ENCODE measurements at places on chromosomes 7 and 10.

DNA sequence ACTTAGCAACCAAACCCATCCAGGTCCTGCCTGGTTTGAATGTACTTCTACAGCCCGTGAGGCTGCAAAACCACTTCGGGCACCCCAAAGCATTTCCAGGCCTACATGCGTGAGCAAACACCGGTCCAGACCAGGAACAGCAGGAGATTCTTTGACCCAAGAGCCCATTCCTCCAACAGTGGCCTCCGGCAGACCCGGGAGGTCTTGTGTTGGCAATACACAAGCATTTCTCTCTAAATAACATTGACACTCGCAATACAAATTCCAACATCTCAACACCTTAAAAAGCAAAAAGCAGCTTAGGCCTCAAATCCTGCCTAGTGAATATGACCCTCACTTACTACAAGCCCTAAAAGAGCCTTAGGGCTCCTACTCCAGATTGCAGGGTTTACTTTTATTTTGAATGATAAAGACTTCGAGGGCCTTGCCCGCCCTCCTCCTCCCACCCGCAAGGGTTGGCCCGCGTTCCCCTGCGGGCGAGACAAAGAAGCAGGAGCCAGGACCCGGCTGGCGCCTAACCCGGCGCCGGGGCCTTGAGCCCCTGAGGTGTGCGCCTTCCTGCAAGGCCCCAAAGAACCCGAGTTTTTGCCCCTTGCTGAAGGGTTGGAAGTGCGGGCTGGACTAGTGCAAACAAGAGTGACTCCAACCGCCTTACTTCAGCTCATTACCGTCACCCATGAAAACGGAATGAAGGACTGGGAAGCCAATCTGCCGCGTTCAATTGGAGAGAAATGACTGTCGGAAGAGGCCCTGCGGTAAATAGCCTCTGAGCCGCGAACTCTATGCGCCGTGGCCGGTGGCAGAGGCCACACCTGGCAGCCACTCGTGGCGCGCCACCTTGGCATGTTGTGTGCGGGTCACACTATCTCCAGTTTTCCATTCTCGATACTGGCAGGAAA is 3.4 kb upstream of the DLX6 start:
- no peak for DNase-seq

DNA sequence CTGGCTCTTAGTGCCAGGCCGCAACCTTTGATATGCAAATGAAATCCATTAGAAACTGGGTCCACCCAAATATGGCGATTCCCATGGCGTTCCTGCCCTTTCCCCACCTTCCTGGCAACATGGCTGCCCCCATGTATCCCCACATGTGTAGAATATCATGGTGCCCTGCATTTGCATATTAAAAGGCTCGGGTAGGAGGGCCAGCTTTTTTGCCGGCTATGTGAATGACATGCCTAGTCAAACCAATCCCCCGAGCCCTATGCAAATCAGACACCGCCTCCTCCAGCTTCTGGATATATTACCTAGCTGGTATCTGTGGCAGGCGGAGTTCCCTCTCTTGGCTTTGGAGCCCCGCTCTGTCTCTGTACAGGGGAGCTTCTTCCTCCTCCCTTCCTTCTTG is 18.3 kb downstream of the MMS19 start:
- no peak for DNase-seq

DNA sequence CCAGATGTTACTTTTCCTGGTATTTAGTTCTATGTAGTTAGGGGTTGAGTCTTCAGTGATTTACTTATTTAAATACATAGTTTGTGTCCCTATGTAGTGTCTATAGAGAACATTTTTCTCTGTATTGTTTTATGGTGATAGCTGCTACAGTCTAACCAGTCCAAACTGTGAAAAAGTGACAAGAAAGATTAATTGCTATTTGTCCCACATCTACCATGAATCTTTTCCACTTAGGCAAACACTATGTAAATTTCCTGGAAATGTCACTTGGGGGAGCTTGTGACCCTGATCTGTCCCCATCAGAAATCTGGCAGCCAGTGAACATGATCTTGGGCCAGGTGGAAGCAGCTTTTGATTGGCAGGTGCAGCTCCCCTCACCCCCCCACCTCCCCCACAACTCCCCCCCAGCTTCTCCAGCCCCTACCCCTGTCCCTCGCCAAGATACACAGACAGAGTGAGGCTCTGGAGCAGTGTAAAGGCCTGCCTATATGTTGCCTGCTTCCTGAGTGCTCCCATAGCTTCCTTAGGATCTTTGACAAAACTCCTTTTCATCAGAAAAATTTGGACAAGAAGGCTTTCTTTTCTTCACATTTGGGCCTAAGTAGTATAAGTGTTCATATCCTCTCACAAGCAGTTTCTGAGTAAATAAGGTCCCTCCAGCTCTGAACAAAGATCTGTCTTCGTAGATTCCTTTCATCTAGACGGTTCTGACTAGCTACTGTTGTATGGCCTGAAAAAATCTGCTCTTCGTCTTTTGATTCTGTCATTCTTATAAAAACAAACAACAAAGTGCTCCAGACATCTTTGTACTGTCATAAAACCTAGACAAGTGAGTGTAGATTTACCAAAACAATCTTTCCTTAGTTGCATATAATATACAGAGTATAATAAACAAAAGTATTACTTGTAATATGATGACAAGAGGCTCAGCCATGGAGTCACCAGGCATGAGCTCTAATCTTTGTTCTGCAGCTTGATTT is 31.5 kb upstream of the SLC13A1 start:
- no peak for DNase-seq

- no peak for DNase-seq
Measured at GRCh38 chr7:117164620-117165019, 158.2 kb downstream of the WNT2 start.

DNA sequence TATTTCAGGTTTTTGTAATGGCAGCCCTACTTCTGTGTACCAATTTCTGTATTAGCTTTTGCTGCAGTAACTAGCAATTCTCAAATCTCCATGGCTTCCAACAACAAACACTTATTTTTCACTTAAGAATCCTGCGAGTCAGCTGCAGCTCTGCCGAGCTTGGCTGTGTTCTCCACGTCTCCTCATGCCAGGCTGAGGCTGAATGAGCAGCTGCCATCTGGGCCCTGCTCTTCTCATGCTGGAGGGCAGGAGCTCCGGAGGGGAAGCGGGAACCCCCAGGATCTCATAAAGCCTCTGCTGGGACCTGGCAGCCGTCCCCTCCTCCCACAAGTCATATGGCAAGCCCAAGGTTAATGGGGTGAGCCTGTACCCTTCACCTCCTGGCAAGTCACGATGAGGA is 591.1 kb downstream of the SDK1 start:
- no peak for DNase-seq

DNA sequence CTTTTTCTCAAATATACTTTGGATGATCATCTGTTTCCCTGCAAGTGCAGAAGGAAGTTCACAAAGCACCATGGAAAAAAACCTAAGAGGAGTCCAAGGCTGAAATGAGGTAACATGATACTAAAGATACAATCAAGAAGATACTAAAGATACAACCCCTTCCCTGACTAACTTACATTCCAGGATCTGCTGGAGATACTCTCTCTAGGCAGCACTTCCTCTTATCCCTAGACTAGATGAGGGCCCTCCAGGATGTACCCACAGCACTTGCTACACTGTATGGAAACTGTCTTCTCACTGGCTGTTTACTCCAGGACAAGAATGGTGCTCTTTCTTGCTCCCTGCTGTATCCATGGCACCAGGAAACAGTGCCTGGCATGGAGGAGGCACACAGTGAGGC is 116.4 kb upstream of the NFE2L3 start:
- no peak for DNase-seq

DNA sequence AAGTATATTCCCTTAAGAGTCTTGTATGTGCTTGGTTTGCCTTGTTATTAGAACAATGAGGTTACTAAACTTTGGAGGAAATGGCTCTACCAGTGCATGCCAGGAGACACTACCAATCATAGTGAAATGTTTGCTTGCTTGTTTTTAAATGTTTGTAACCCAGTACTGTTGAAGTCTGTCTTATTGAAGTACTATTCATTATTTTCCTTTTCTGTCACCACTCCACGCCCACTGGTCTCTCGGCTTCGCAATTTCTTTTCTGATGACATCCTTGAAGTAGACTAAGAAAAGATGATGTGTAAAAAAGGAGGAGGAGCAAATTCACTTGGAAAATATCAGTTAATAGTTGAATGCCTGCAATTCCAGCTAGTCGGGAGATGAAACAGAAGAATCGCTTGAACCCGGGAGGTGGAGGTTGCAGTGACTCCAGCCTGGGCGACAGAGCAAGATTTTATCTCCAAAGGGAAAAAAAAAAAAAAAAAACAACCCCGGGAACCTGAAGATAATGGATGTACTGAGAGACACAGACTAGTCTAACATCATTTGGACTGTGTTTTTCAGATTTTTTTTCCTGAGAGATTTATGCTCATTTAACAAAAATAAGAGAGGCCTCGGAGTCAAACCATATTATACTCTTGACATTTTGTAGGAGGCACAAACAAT is 959.4 kb downstream of the PCDH15 start:
- no peak for DNase-seq

- no peak for DNase-seq
Measured at GRCh38 chr10:13629116-13629515, 42.4 kb downstream of the PRPF18 start.

DNA sequence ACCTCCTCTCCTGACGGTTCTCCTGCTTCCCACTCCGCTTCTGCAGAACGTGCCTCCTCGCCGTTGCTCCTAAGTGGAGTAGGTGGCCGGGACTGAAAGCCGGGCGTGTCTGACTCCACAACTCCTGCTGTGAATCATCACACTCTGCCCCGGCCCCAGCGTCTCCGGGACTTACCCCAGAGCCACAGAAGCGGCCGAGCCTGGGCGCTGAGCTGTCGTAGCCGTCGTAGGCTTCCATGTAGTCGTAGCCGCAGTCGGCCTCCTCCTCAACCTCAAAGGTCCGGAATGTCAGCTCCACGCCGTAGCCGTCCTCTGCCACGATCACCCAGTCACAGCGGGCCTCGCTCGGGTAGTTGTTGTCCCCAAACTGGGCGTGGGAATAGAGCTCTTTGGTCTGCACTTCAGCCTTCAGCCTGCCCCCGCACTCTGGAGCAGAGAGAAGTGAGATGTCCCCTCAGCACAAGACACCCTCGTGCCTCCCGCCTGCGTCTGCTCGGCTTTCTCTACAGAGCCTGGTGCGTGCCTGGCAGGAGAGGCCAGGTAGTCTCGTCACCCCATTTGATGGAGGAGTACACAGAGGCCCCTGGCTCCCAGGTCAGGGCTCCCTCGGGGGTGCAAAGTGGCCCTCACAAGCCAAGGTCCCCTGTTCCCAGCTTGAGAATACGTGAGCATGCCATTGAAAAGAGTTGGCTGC is 11.2 kb upstream of the OPALIN start:
- no peak for DNase-seq

- DNase-seq, result no peak
Measured at GRCh38 chr10:114477285-114477684, 73.0 kb upstream of the AFAP1L2 start.

DNA sequence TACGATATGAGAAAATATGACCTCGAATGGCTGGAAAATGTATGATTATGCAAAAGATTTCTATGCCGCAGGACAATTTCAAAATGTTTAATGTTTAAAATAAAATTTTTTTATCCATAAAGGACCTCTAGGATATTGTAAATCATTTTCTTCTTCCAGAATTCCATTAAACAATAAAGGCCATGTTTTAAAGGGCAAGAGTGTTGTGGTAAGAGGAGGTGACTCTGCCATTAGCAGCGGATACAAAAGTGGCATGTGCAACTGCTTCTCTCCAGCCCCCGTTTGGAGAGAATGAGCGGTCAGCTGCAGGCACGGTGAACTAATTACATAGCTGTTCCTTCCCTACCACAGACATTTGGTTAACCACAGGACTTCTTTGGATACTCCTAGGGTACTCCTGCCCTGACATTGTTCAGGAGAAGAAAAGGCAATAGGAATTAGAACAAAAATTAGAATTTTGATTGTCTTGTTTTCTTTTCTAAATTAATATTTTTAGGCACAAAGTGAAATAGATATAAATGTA is 63.8 kb downstream of the HBP1 start:
- no peak for DNase-seq

DNA sequence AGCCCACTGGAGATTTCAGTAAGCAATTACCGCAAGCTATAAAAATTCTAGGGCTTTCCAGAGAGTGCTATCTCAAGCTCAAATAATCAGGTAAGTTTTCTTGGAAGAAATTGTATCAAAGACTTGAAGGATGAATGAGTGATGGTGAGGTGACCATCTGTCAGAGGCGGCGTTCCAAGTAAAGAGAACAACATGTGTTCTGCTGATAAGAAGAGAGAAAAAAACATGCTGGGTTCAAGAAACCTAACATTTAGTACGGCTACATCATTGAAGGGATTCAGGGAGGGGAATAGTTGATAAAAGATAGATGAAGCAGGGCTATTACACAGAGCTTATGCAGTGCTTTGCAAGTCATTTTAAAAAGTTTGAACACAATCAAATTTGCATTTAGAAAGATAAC is 100.7 kb downstream of the GNAI1 start:
- DNase-seq, result no peak

- no peak for DNase-seq
Measured at GRCh38 chr7:935164-935873, 19.2 kb downstream of the ADAP1 start.

DNA sequence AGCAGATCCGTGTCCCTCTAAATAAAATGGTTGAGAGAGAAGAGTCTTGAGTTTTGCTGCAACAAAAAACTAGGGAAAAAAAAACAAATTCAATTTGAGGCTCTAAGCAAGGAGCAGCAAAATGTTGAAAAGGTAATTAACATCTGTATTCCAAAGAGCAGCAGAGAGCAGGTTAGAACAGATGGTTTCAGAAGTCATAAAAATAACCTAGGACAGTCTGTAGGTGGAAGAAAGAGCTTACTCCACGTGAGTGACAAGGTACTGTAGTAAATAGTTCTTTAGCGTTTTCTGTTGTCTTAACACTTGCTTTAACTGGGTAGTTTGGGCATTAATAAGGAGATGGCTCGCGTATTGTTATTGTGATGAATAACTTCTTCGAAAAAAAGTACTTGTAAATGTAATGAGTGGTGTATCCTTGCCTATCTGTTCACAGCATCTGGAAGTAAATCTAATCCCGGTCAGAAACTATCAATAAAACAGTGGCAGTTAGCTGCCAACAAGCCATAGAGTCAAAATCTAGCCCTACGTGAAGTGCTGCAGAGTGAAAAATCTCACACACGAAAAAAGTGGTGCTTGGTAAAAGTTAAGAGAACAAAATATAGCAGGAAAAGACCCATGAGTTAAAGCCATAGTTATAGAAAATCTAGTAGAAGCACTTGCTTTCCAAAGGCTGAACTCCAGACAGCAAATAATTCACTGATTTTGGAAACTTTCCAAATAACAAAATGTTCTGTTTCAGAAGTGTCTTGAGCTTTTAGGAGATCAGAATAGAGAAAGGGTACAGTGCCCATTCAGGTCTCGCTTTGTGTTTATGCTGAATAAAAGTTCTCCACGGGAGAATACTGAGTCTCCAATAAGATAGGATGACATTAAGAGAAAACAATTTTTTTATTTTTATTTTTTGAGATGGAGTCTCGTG is 49.3 kb upstream of the PARD3 start:
- DNase-seq, result no peak

DNA sequence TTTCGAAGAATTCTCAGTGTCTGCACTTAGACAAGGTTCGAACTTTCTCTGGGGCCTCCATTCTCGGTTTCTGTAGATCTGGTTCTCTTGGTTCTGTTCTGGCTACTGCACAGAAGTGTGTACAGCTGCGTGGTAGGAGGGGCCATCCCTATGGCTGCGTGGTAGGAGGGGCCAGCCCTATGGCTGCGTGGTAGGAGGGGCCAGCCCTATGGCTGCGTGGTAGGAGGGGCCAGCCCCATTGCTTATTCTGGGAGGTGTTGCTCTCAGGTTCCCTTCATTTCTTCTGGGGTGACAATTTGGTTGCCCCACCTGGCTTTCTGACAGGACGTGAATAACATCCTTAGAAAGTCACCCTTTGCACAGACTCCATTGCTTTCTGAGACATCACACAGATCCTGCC is 65.2 kb upstream of the CHST15 start:
- no peak for DNase-seq

- no peak for DNase-seq
Measured at GRCh38 chr10:88439932-88440331, 143.2 kb downstream of the RNLS start.
